ENCODE measurements at places on chromosomes 2 and 18. TPM values are rescaled to one million over a fixed set of nuclear protein-coding genes. Genes with fewer than 3 reads are reported as not detected.
A peak's percentile ranks its signal among the peaks of the same experiment; 100 is the strongest.

GRCh38 chr2:65278531-65278981, 50.9 kb downstream of the ACTR2 start:
- no peak for DNase-seq

DNA sequence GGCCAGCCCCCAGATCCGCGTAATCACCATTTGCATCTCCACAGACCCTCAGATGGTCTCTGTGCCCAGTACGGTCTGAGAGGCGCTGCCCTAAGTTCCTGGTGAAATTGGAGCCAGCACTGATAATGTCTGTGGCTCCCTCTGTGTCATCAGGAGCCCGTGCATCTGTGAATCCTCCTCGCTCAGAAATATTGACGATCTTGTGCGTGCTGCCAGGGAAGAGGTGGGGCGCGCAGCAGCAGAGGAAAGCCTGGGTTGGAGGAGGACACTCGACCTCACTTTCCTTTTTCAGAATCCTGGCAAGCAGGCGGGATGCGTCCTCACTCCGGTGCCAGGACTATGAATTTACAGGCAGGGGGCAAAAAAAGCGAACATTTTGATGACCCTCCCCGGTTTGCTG, 686.1 kb upstream of the SALL3 start:
- DNase-seq: no peak

- no peak for DNase-seq
Observed at GRCh38 chr2:1635823-1636222, 108.5 kb downstream of the PXDN start.

DNA sequence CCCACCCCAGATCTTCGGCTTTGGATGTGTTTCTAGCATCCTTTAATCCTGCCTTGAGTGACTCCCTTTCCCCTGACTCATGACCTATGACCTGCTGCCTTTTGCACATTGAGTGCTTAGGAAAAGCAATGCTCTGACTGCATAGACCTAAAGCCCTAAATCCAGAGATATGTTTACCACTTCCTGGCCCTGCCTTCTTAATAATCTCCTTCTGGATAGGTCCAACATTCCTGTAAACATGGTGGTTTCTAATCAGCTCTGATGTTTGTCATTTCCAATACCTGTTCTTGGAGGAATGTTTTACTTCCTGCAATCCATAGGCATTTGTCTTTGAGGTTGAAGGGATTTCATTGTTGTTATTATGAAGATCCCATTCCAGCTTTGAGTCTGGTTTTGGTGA, 2.3 kb downstream of the SLC3A1 start:
- no peak for DNase-seq

- DNase-seq: no peak
Observed at GRCh38 chr18:70021498-70021897, 73.8 kb upstream of the CD226 start.

GRCh38 chr2:9697909-9698308, 67.1 kb upstream of the YWHAQ start:
- DNase-seq: no peak

- DNase-seq: no peak
Observed at GRCh38 chr2:190999949-191000665, 13.9 kb downstream of the STAT1 start.

- peak; percentile 91 for DNase-seq
Observed at GRCh38 chr18:5527603-5528002, 16.2 kb downstream of the EPB41L3 start.

DNA sequence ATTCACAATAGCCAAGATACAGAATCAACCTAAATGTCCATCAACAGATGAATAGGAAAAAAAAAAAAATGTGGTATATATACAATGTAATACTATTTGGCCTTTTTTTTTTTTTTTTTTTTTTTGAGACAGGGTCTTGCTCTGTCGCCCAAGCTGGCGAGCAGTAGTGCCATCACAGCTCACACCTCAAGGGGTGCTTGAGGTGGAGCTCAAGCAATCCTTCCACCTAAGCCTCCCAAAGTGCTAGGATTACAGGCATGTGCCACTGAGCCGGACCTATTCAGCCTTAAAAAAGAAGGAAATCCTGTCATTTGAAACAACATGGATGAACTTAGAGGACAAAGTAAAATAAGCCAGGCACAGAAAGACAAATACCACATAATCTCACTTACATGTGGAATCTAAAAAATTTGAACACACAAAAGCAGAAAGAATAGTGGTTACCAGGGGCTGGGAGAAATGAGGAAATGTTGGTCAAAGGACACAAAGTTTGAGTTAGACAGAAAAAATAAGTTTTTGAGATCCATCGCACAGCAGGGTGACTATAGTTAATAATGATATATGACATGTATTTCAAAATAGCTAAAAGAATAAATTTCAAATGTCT, 26.0 kb downstream of the TLK1 start:
- DNase-seq: no peak

DNA sequence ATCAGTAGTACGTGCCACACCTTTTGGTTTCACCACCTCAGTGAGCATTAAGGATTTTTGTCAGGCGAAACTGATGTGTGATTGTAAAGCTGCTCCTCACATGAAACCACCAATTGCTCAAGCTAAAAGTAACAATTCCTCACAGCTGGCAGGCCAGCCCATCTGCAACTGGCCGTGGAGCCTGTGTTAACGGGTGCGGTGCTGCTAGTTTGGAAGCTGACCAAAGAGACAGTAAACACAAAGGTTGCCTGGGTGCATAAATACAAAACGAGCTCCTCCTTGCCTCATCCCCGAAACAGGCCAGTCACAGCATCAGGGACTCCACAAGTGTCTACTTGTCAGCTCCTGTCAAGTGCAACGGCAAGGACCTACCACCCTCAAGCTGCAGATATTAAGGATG, 32.0 kb downstream of the LGALSL start:
- DNase-seq: peak; percentile 75

- DNase-seq: no peak
Observed at GRCh38 chr2:128746356-128746755, 427.7 kb upstream of the HS6ST1 start.

- peak; percentile 90 for DNase-seq
Observed at GRCh38 chr18:69250305-69251151, 150.2 kb upstream of the DOK6 start.

DNA sequence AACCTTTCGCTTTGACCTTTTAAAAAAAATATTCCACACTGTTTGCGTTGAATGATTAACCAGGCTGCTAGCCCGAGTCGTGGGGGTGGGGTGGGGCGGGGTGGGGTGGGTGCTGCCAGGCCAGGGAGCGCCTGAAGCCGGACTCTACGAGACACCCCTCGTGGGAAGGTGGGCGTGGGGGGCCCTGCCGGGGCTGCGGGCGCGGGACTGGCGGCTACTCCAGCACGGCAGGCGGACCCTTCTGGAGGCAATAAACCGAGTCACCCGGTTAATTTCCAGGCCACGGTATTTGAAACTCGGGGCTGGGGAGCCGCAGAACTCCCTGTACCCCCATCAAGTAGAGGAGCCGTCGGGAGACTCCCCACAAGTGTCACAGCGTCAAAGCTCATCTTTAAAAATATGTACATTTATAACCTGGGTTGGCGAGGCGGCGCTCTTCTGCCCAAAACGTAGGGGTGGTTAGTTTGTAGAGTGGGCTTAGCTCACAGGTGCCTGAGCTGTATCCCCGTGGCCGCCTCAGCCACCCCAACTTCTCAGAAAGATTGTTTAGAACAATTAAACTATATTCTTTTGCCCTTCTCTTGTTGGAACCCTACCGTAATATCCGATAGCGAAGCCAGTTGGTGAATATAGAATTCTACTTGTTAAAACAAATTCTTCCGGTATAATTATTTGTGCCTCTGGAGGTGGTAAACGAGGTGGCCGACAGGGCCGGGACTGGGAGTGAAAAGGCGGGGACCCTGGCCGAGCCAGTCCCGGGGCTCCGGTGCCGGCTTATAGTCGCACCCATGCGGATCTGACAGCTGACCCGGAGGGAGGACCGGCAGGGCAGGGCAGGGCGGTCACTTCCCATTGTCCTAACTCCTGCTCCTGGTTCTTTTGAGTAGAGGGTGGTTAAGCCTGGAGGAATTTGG, 1.4 kb downstream of the B3GNT2 start:
- peak; percentile 55 for DNase-seq

GRCh38 chr2:195151711-195152110, 505.3 kb upstream of the SLC39A10 start:
- no peak for DNase-seq

- DNase-seq: no peak
Observed at GRCh38 chr2:201345625-201346213, 11.4 kb downstream of the FLACC1 start.

GRCh38 chr18:63808125-63808524, 32.9 kb downstream of the SERPINB7 start:
- DNase-seq: no peak

DNA sequence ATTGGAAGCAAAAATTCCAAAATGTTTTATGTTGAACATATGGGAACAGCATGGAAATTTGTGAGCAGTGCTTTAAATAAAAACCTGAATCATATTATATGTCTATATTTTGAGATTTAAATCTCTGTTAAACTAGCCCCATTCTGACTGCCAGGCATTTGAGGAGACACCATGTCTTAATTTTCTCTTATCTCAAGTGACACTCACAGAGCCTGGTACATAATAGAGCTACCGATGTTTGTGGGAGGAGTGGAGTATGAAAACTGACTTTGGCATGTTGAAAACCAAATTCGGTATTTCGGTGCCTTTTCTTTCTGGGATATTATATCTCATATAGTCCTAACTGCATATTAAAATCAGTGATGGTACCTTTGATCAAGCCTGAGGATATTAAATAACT, 124.1 kb downstream of the PTPRM start:
- DNase-seq: no peak

DNA sequence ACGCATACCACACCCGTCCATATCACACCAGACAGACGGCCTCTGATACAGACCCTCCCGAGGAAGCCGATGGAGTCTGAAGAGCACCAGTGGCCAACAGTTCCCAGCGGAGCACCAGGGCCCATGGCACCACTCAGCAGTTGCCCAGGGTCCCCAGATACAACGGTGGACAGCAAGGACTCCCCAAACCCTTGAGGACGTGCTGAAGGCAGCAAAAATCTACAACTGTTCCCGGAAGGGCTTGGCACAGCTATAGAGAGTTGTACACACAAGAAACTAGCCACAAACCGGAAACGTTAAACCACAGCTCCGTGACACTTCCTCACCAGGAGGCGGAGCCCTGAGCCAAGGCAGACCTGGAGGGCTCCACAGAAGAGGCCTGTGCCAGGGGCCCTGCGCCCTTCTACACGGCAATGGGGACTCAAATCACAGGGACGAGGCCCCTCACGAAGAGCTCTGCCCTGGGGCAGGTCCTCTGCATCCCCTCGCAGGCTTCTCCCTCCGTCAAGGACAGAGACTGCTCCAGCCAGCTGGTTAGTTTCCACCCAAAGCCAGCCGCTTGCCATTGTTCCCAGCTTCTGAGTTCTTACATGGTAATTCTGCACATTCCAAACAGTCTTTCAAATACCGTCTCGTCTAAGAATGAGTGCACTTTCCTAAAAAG, 133.4 kb downstream of the HDAC4 start:
- DNase-seq: peak; percentile 89

- no peak for DNase-seq
Observed at GRCh38 chr2:212276813-212277212, 261.8 kb downstream of the ERBB4 start.

GRCh38 chr2:130795431-130795830, 40.1 kb downstream of the AMER3 start:
- DNase-seq: no peak

DNA sequence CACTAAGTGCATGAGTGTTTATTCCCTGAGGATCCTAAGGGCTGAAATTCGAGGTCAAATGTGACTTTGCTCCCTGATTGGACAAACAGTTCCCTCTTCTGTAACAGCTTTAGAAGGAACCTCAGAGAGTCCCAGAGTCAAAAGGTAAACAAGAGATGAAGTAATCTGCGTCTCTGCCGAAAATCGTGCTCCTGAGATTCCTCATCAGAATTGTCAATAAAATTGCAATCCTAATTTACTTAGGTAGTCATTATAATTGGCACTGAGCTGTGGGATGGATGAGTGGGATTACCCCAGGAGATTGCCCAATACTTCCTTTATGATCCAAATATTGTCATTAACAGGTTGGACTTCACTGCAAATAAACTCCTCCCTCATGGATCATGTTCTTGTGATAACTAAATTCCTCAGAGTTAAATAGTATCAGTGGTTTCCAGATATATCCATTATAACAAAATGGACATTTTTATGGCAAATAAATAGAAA, 907 bp upstream of the SUCLG1 start:
- DNase-seq: no peak

DNA sequence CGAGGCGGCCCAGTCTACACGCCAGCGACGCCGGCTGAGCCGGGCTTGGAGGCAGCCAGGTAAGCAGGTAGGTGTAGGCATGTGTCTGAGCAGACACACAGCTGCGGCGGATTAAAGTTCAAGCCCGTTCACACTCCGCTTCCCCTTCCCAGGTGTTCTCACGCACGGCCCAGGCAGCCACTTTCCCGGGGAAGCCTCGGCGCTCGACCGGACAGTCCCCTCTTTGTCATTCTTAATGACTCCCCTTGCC, 367 bp downstream of the TGFA start:
- no peak for DNase-seq

GRCh38 chr18:2515908-2516625, 55.2 kb downstream of the METTL4 start:
- DNase-seq: peak; percentile 95

DNA sequence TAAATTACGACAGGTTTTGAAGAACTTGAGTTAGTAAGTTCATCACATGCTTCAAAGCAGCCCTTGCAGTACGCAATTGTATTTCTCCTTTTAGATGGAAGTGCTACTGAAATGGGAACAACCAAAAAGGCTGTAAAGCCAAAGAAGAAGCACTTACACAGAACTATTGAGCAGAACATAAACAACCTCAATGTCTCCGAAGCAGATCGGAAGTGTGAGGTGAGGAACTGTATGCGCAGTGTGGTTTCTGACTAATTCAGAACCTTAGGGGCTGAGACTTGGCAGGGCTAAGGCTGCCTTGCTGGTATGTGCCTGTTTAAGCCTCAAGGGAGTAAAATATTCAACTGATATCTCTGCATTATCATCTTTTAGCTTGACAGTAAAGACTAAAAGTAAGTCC, 8.4 kb downstream of the NCAPH start:
- DNase-seq: no peak

- peak; percentile 39 for DNase-seq
Observed at GRCh38 chr2:237501892-237502513, 15.0 kb downstream of the MLPH start.

GRCh38 chr18:78517328-78517727, 462.3 kb upstream of the SALL3 start:
- no peak for DNase-seq

PPP1R1C gene
- total RNA-seq: not detected

FMNL2 gene
- total RNA-seq: 19.6 TPM

MAB21L4 gene
- total RNA-seq: not detected

REG3A gene
- not detected for total RNA-seq

CACNB4 gene
- total RNA-seq: 0.11 TPM

BMP10 gene
- total RNA-seq: not detected

CFC1 gene
- not detected for total RNA-seq

CASP8 gene
- 13.9 TPM for total RNA-seq

SKOR2 gene
- total RNA-seq: not detected

CCDC148 gene
- 0.13 TPM for total RNA-seq

POMC gene
- total RNA-seq: 5.8 TPM

FOXI3 gene
- total RNA-seq: not detected

LOXHD1 gene
- total RNA-seq: not detected

LIMS4 gene
- 1.0 TPM for total RNA-seq

UGT1A5 gene
- not detected for total RNA-seq
